ENCODE measurements at places on chromosomes 7 and 10.
A peak's percentile ranks its signal among the peaks of the same experiment; 100 is the strongest.

DNA sequence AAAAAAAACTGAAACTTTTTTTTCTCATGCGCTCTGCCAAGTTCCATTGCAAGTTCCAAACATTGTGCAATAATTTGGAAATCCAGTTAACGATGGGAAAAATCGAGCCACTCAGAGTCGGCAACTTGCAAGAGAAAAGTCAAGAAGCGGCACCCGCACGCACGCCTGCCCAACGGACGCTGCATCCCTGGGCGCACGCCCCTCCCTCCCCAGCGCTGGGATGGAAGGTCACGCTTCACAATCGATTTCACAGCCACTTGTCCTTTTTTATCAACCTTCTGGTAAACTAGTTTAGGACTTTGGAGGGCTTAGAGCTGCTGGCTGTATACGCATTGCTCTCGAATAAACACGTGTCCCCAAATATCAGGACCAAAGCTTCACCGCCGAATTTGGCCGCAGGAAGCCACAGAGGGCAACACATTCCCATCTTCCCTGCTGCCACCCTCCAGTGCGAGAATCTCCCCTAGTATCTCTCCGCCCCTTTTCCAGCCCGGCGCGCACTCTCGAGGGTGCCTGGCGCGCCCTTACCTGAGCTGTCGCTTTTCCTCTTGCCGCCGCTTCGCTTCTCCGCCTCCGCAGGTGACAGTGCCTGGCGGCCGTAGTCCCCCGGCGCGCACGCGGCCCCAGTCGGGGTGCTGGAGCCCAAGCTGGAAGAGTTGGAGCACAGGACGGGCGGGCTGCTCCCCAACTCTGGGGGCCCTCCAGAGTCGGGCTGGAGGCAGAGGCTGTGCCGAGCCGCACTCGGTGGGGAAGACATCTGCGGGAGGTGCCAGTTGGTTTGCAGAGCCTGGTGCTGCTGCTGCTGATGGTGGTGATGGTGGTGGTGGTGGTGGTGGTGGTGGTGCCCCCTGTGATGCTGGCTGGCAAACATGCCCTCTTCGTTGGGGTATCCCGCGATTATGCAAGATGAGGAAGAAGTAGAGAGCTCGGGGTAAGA is 857 bp downstream of the MEOX2 start:
- DNase-seq, result no peak

GRCh38 chr10:102660888-102661657 is 16.8 kb downstream of the TRIM8 start:
- no peak for DNase-seq

DNA sequence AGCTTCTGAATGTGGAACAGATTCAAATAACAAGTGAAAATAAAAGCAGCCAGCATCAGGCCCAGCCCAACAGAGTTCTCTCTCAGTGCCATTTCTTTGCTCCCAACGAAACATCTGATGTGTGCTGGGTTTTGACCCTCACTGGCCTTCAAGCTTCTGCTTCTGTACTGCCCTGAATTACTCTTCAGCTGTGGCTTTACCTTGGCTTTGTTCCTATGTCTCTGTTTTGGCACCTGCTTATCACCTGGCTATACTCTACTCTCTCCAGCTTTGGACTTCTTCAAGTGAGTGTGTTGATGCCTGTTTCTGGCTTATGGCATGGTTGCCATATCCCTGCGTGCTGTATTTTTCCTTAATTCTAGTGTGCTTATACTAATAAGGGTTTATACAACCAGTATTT is 768.3 kb downstream of the SORCS1 start:
- no peak for DNase-seq

DNA sequence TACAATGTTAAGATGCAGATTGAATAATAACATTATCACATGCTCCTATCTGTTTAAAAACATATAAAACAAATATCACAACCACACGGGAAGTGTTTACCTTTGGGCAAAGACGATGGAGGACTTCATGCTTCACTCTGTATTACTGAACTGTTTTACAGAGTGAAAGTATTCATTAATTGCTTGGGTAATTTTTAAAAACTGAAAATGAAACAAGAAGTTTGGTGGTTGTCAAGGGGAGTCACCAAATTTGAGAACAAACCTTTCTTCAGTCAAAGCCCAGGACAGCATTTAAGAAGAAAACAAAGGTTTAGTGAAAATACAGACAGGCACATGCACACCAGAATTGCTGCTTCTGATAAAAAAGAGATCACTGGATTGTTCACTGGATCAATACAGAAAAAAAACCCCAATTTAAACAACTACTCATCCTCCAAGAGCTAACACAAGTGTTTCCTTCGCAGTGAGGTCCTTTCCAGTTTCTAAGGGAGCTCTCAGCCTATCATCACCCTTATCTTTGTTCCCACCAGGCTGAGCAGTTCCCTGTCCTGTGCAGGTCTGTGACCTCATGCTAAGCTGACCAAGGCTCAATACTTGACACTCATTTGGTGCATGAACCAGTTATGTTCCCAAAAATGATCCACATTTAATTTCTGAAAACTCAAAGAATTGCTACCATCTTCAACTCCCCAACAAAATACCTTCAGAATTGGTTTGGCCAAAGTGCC is 8.8 kb downstream of the PARP12 start:
- DNase-seq, result no peak

DNA sequence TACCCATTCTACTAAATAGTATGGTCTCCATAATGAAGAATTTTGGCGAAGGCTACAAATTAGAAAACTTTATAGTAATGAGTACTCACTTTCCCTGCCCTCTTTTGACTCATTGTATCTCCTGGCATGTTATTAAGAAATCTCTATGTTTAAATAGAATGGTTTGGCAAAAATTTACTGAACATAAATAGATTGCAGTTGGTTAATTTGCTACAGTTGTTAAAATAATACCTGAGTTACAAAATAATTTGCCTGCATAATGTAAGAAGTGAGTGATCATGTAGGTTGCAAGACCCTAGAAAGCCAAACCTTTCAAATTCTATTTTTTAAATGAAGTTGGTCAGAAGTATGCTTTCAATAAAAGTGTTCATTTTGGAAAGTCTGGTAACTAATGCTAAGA is 176.8 kb upstream of the AHR start:
- DNase-seq, result no peak

DNA sequence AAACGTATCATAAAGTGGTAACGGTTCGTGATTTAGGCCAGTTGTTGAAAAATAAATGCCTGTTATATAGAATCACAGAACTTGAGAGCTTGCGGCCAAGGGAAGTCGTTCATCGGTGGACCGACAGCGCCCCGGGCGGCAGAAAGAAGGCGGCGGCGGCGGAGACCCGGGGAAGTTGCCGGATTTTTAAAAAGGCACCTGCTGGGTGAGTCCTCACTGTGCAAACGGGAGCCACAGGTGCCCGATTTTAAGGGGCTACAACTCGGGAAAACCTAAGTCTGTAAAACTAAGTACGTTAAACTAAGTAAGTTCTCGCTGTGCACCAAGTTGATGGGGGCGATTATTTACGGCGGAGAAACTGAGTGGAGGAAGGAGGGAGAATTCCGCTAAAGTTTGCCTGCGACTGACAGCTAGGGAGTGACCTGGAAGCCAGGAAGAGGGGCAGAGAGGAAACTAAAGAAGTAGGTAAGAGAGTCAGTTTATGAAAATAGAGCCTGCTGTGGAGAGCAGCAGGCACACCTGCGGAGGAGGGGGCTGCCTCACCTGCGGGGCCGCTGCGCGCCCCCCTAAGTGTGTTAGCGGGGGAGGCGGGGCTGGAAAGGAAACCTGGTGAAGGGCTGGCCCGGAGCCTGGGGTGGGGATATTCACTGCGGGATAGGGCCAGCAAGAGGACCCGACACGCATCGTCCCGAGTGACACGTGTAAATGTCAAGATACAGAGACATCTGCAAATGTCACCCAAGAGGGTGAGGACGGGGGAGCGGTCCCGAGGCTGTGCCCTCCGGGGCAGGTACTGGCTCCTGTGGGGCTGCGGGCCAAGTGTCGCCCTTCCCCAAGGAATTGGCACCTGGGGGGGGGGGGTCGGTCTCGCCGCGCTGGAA is 996 bp downstream of the ADAM12 start:
- peak; percentile 66 for DNase-seq

All from spinal cord (tissue), 10 donors.